Endothelial cell of umbilical vein (primary cell): ENCODE measurements at places on chromosomes 16 and 17. TPM values are rescaled to one million over a fixed set of nuclear protein-coding genes. Genes with fewer than 3 reads are reported as not detected.

GRCh38 chr16:68094614-68094934 lies 9.4 kb downstream of the NFATC3 start:
- no peak for DNase-seq

DNA sequence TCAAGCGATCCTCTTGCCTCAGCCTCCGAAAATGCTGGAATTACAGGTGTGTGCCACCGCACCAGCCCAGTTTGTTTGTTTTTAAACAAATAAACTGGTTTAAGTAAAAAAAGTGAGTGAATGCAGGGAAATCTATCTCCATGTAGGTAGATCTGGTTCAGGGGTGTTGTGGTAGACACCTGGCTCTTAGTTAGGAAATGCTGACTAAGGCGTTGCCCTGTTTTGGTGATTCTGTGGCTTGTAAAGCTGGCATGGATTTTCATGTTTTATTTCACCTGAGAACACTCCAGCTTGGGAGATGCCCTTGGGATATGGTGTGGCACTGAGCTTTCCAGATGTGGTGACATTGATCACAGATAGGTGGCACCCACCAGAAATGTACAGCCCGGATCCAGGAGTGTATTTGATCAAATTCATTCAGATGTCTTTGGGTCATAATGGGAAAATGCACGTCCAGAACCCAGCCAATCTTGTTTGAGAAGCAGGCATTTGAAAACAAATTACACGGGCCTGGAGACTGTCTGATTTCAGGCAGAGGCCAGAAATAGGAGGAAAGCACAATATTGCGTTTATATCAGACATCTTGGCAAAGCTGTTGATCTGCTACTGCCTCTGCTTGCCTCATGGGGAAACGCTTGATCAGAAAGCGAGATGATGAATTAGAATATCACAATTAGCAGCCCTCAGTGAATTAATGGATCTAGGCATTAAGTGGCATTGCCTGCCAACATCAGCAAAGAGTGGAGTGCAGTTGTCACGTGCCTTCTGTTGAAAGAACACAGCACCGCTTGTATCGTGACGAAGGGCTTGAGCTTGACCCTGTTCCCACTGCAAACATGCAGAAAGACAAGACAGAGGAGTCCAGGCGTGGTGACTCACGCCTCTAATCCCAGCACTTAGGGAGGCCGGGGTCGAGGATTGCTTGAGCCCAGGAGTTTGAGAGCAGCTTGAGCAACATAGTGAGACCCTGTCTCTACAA lies 7.3 kb upstream of the IL34 start:
- DNase-seq = no peak

DNA sequence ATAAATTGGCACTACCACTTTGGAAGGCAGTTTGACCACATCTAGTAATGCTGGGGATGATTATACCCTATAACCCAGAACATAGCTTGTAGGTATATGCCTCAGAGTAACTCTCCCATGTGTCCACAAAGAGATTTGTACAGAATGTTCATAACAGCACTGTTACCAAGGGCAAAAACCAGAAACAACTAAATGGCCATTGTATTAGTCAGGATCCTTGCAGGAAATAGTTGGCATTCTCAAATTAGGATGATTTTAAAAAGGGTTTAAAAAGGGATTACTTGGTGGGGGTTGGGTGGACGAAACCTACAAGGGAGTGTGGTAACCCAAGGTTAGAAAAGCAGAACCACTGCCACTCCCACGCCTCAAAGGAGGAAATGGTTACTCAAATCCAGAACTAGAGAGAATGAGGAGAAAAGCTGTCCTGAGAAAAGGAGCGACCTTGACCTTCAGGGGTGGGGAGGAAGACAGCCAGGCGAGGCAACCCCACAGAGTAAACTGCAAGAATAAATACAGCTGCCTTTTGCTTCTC lies 2.1 kb downstream of the CPPED1 start:
- peak; percentile 94 for DNase-seq

- DNase-seq = peak; percentile 89
Measured at GRCh38 chr17:600576-601243, 113.9 kb downstream of the VPS53 start.

GRCh38 chr16:9966569-9967157 lies 215.6 kb downstream of the GRIN2A start:
- DNase-seq = no peak

DNA sequence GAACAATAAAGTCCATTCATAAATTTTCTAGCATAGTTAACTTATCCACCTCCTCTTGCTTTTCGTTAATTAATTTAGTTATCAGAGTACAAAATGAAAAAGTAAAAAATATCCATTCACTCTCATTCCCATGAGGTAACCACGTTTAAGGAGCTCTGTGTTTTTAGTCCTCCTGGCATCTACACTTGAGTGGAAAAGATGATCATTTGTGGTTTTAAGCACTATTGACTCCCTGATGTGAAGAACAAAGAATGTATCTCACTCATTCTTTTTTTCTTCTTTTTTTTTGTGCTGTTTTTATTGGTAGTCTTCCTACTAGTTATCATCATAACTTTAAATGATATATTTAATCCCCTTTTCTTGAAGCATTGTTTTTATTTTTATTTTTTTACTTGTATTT lies 26.1 kb downstream of the QPRT start:
- no peak for DNase-seq

- DNase-seq = peak; percentile 6
Measured at GRCh38 chr16:56190677-56191155, 573 bp upstream of the GNAO1 start.

The ZSCAN10 gene
- not detected in 2 replicates for total RNA-seq

The SECTM1 gene
- 0.46 and 1.9 TPM in 2 replicates for total RNA-seq

The NAGLU gene
- 40.2 and 50.2 TPM in 2 replicates for total RNA-seq

The AIPL1 gene
- total RNA-seq = not detected in 2 replicates

The TBKBP1 gene
- total RNA-seq = 11.7 and 15.3 TPM in 2 replicates
